Purkinje cell (primary cell): ENCODE measurements at places on chromosomes 2 and 18. TPM values are rescaled to one million over a fixed set of nuclear protein-coding genes. Genes with fewer than 3 reads are reported as not detected.

DNER gene
- 1,976 and 2,466 TPM in 2 replicates for polyA plus RNA-seq

ANKRD62 gene
- not detected in 2 replicates for polyA plus RNA-seq

KYNU gene
- polyA plus RNA-seq: not detected in 2 replicates

CCDC68 gene
- polyA plus RNA-seq: not detected in 2 replicates

RHOB gene
- 11.9 and 27.7 TPM in 2 replicates for polyA plus RNA-seq

C2orf78 gene
- not detected in 2 replicates for polyA plus RNA-seq

INHA gene
- polyA plus RNA-seq: 0.60 and 1.7 TPM in 2 replicates

SERPINB10 gene
- not detected in 2 replicates for polyA plus RNA-seq

IL1F10 gene
- polyA plus RNA-seq: not detected in 2 replicates

GREB1L gene
- 1.4 and 5.0 TPM in 2 replicates for polyA plus RNA-seq

DLX1 gene
- polyA plus RNA-seq: not detected in 2 replicates

C2orf66 gene
- 1.8 TPM in 1 of 2 replicates, not detected in the other for polyA plus RNA-seq

LDAH gene
- polyA plus RNA-seq: 7.5 and 19.1 TPM in 2 replicates

ANKRD30B gene
- 2.1 TPM in 1 of 2 replicates, not detected in the other for polyA plus RNA-seq

CFC1 gene
- polyA plus RNA-seq: 0.39 and 0.85 TPM in 2 replicates

AGXT gene
- polyA plus RNA-seq: not detected in 2 replicates

ANO7 gene
- not detected in 2 replicates for polyA plus RNA-seq

SCN9A gene
- polyA plus RNA-seq: 0.07 and 1.1 TPM in 2 replicates

GRHL1 gene
- polyA plus RNA-seq: 0.88 and 1.6 TPM in 2 replicates

C18orf63 gene
- polyA plus RNA-seq: not detected in 2 replicates

PLCD4 gene
- polyA plus RNA-seq: 12.3 and 13.9 TPM in 2 replicates

IL36RN gene
- polyA plus RNA-seq: not detected in 2 replicates

CBLN2 gene
- polyA plus RNA-seq: 8.2 TPM in 1 of 2 replicates, not detected in the other

RTP5 gene
- not detected in 2 replicates for polyA plus RNA-seq

TLK1 gene
- 68.8 and 105 TPM in 2 replicates for polyA plus RNA-seq

CCDC74B gene
- polyA plus RNA-seq: 0.92 TPM in 1 of 2 replicates, not detected in the other

TNFAIP6 gene
- polyA plus RNA-seq: 0.17 and 1.4 TPM in 2 replicates

FOXD4L1 gene
- polyA plus RNA-seq: not detected in 2 replicates

UGT1A3 gene
- polyA plus RNA-seq: not detected in 2 replicates

REG1B gene
- not detected in 2 replicates for polyA plus RNA-seq

APCDD1 gene
- polyA plus RNA-seq: 1.1 and 3.3 TPM in 2 replicates

TAF1B gene
- 15.9 and 31.0 TPM in 2 replicates for polyA plus RNA-seq

LYG1 gene
- not detected in 2 replicates for polyA plus RNA-seq

SCTR gene
- polyA plus RNA-seq: not detected in 2 replicates
